Stimulated activated CD4-positive, alpha-beta T cell treated with anti-CD3 and anti-CD28 coated beads, Interleukin-1b, Interleukin-23, amount 100 ng/mL, for 48 hours (primary cell): ENCODE measurements at places on chromosomes 5 and 9.

GRCh38 chr9:74463825-74464224 is 33.3 kb upstream of the RORB start:
- DNase-seq = no peak

- no peak for DNase-seq
These were observed 2.4 kb downstream of the POLR3G start for GRCh38 chr5:90477073-90477472.

DNA sequence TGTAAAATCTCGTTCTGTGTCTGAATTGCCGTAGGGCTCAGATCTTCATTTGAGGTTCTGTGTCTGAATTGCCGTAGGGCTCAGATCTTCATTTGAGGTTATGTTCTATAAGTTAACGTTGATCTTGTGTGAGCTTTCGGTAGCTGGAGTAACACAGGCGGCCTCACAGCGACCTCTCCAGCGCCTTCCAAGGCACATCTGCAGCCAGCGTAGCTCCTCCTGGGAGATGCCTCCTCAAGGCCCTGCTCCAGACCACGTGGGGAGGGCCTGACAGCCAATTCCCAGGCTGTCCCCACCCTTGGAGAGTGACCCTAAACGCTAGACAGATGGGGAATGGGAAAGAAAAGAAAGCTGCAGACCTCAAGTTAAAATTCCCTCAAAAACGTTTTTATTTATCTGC is 8.7 kb upstream of the AHRR start:
- DNase-seq = no peak

GRCh38 chr5:160166973-160167623 is 47.8 kb upstream of the PWWP2A start:
- no peak for DNase-seq

- DNase-seq = no peak
These were observed 535.5 kb upstream of the GRIN3A start for GRCh38 chr9:102273952-102274351.

GRCh38 chr5:32168460-32169033 is 5.6 kb downstream of the GOLPH3 start:
- no peak for DNase-seq

GRCh38 chr5:104045987-104046386 is 483.4 kb upstream of the NUDT12 start:
- no peak for DNase-seq

DNA sequence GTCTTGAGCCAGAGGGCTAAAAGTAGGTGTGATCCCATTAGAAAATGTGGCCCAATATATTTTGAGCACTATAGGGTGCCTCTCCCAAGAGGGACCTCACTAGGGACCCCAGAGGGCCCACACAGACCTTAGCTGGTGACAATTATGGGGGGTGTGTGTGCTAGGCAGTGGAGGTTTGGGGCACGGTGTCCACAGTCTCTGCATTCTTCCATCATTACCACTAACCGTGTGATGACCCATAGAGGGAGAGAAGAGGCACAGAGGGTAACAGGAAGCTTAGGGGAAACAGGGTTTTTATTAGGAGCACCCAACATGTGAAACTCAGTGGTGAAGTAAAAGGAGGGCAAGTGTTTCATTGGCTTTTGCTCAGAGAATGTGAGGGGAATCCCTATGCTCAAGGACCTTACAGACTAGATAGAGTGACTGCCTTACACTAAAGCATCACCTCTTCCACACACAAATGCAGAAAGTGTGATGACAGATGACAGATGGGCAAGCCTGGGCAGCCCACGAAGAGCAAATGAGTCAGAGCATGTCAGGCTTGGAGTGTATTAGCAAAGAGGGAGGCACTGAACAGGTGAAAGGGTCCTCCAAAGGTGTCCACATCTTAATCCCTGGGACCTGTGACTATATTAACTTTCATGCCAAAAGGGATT is 2.5 kb upstream of the ACTL7A start:
- DNase-seq = no peak

GRCh38 chr9:7056254-7056653 is 298.5 kb downstream of the KDM4C start:
- no peak for DNase-seq

- peak; percentile 85 for DNase-seq
These were observed 85.2 kb upstream of the ZBTB43 start for GRCh38 chr9:126719618-126720031.

DNA sequence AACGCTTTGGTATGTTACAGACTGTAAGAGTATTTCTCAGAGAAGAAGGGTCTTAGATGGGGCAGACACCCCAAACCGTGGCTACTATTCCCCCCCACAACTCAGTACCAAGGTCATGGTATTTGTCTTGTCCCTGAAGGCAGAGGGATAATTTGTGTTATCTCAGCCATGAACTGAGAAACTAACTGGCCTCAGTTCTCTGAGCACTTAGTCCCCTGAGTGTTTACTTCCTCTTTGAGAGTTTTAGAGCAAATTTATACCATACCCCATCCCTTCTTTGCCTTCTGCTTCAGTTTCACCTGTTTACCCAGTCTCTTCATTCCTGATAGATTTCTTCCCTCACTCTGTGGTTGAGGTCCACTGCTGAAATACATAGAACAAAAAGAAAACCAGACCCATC is 183.9 kb downstream of the LRRC70 start:
- DNase-seq = no peak

- DNase-seq = no peak
These were observed 42.9 kb downstream of the OR2K2 start for GRCh38 chr9:111287127-111287526.

DNA sequence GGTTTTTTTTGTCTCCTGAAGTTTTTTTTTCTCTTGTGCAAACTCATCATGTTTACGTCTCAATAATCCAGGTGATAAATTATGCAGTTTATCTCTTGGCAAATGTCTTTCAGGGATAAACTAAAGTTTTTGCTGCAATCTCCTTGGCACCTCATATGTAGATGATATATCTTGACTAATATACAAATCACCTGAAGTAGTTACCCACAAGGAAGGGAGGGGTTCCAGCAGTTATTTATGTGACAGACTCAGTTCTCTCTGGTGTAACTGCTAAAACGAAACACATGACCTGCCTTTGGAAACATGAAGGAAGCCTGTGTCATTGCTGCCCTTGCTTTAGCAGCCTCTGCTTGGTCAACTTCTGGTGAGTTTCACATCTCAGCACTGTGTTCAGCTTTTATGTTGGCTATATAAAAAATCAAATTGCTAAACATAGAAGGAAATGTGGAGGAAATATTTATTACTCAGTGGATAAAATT is 39.3 kb upstream of the KIAA1958 start:
- DNase-seq = no peak

DNA sequence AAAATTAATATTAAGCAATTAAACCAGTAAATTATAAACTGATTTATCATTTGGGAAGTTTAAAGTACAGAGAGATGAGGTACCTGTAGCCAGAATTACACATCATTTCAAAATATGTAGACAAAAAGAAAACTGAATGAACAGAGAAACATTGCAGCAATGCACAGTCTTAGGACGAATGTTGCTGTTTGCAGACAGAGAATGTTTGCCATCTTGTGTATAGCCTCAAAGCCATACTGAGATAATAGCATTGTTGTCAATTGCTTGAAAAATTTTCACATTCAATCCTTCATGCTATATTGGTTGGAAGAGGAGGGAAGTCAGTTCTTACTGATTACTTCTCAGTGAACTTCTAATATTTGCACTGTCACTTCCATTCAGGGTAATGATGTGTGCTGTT is 326.2 kb downstream of the PRR16 start:
- no peak for DNase-seq

DNA sequence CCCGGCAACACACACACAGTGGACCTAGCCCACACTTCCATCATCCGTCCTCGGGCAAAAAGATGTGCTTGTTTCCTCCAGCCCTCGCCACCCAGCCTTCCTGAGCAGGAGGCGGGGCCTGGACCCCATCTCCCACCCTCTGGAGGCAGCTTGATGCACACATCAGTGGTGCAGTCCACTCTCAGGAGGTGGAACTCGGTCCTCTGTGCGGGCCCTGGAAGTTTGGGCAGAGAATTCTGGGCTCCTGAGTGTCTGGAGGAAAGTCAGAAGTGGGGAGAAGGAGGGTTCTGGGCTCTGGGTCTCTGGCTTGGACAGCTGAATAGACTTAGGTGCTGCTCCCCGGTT is 54.0 kb upstream of the NEURL1B start:
- DNase-seq = no peak

- peak; percentile 61 for DNase-seq
These were observed 1.9 kb upstream of the RIC1 start for GRCh38 chr9:5626727-5627634.

- no peak for DNase-seq
These were observed 42.9 kb upstream of the NR5A1 start for GRCh38 chr9:124550072-124550471.

GRCh38 chr5:176716320-176716719 is 69.0 kb downstream of the TSPAN17 start:
- no peak for DNase-seq

GRCh38 chr9:93857528-93857927 is 97.6 kb downstream of the BARX1 start:
- no peak for DNase-seq

DNA sequence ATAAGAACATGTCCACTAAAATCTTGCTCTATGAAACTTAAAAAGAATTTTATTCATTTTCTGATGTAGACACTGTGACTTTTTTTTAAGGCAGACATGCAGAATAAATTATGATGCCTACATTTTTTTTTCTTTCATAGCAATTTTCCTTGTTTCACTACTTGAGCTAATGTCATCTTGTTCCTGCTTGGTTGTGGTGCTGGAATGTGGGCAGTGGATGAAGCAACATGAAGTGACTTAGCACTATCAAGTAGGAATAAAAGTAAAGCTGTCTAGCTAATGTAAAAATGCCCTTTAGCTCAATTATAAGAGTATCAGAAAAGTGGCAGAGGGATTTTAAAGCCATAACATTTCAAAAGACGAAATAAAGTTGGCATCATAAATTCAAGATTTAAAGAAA is 191.0 kb downstream of the ADAMTS6 start:
- no peak for DNase-seq

GRCh38 chr9:80074439-80074838 is 502.7 kb downstream of the TLE4 start:
- no peak for DNase-seq

DNA sequence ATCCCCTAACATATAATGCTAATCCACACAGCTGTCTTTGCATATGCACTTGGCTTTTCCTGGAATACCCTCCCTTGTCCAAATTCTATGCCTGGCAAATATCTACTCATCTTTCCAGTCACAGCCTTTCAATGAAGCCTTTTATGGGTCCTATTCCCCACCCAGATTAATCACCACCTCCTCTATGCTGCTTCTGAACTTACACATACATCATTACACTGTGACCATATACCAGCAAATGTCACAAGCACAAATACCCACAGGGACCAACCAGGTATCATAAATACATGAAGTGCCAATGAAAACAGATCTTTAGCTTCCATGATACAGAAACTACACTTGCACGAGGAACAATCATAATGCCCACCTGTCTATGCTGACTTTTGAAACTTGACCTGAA is 22.3 kb downstream of the LPAR1 start:
- no peak for DNase-seq

- no peak for DNase-seq
These were observed 3.6 kb upstream of the SPATA31D1 start for GRCh38 chr9:81984928-81985327.

DNA sequence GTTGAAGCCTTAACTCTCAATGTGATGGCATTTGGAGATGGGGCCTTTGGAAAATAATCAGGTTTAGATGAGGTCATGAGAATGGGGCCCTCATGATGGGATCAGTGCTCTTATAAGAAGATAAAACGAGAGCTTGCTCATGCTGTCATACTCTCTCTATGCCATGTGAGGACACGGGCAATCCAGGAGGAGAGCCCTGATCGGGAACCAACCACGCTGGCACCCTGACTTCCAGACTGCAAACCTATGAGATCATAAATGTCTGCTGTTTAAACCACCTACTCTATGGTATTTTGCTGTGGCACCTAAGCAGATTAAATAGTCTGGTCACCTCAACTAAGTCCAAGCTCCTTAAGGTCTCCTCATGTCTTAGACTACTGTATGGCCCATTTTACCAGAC is 10.0 kb downstream of the HMGCS1 start:
- no peak for DNase-seq

GRCh38 chr5:153543288-153543687 is 52.8 kb downstream of the GRIA1 start:
- no peak for DNase-seq

DNA sequence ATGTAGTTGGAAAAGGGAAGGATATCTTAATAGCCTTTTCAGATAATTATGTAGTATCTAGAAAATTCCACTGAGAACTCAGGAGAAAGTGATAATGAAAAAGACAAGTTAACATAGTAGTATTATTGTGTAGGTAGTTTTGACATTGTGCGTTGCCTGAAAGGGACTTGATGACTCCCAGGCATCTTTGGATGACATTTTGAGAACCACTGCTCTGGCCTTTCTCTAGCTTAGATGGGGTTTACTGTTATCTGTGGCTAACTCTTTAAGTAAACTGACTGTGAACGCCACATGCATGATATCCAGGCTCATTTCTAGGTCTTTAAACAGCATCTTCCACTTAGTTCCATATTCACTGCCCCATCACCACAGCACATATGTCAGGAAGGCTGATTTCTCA is 14.4 kb upstream of the FYB1 start:
- DNase-seq = no peak

DNA sequence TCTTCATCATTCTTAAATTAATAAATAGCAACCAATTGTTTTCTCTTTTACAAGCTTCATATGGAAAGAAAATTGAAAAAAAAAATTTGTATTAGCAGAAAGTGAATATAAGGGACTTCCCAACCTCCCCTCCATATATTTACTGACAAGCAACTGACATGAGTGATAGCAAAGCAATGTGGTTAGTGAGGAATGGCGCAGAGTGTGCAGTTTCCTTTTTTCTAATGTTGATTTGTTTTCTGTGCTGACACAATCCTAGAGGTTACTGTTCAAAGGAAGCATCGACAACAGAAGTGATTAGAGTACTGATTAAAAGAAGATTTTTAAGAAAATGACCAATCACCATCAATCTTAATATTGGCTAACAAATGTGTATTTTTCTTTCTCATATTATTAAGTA is 1.7 kb upstream of the PTGER4 start:
- DNase-seq = no peak
